HL-60 (cell line): ENCODE measurements at places on chromosomes 4 and X.

GRCh38 chrX:136146614-136147314 is 569 bp upstream of the FHL1 start:
- DNase-seq: no peak

GRCh38 chrX:45972636-45973035 is 572.6 kb downstream of the ZNF674 start:
- no peak for DNase-seq

- no peak for DNase-seq
Measured at GRCh38 chr4:75527482-75527881, 13.2 kb downstream of the THAP6 start.

GRCh38 chr4:143502231-143502630 is 11.3 kb upstream of the SMARCA5 start:
- no peak for DNase-seq

GRCh38 chrX:136495043-136495442 is 2.3 kb upstream of the HTATSF1 start:
- peak; percentile 54 for DNase-seq

- no peak for DNase-seq
Measured at GRCh38 chr4:57156242-57156990, 46.2 kb upstream of the IGFBP7 start.

DNA sequence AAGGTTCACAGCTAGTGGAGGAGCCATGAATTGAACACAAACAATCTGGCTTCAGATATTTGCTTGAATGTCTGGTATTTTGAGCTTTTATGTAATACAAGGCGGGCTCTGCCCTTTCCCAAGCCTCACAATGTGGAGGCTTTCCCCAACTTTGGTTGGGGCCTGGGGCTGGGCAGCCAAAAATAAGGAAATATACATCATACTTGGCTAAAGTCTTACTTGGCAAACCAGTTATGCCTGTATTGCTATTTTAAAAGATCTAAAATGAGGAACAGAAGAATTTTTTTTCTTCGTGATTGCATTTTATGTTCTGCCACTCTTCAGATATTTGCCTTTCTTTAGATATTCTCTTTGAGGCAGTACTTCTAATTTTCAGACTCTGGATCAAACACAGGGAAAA is 26.1 kb downstream of the ARFIP1 start:
- DNase-seq: no peak
